ENCODE measurements at places on chromosomes 16 and 17. TPM values are rescaled to one million over a fixed set of nuclear protein-coding genes. Genes with fewer than 3 reads are reported as not detected.

GRCh38 chr16:19474617-19475016 lies 47.3 kb downstream of the GDE1 start:
- DNase-seq: no peak

GRCh38 chr17:79537686-79538085 lies 73.2 kb downstream of the RBFOX3 start:
- no peak for DNase-seq

- no peak for DNase-seq
Observed at GRCh38 chr17:32258383-32259140, 7.1 kb upstream of the RHBDL3 start.

DNA sequence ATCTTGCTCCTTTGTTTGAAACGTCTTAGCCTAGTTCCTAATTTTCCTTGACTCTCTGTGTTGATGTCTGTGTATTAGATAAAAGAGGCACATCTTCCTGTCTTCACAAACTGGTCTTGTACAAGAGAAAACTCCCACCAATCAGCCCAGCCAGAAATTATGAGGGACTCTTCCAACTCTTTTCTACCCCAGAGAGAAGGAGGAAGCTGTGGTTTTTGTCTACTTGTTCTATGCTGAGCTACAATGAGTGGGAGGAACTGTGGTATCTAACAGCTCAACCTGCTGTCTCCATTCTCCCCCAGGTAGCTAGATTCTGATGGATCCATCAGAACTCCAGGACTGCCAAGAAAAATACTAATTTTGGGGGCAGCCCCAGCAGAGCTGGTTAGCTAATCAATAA lies 392.5 kb downstream of the HS3ST3B1 start:
- DNase-seq: peak; percentile 74

- no peak for DNase-seq
Observed at GRCh38 chr17:68981288-68981687, 26.1 kb upstream of the ABCA8 start.

GRCh38 chr16:5951486-5951885 lies 853.9 kb upstream of the EEF2KMT start:
- DNase-seq: no peak

DNA sequence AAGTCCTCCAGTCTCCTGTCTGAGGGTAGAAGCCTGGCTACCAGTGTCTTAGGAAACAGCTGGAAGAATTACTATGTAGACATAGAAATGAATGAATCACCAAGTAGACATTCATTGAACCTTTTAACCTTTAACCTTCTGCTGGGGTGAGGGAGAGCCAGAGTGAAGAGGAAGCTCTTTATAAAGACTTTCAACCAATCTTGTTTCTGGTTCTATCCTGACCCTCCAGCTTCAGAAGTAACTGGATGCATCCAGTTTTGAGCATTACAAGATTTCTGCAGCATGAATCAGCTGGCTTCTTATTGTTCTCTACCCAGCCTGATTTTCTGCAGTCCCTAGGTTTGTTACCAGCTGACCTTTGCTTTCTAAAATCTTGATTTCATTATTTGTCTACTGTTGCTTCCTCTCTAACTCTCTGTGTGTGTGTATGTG lies 8.5 kb downstream of the TEKT1 start:
- DNase-seq: no peak

Gene CLEC18C
- total RNA-seq: 0.05 TPM

Gene ZNF207
- 117 TPM for total RNA-seq

Gene GAST
- 5.0 TPM for total RNA-seq
